Upper lobe of right lung (tissue), 1 donor: ENCODE measurements at places on chromosomes 5 and 9. TPM values are rescaled to one million over a fixed set of nuclear protein-coding genes. Genes with fewer than 3 reads are reported as not detected.

SLC6A19 gene
- not detected for total RNA-seq

C9orf50 gene
- total RNA-seq, result not detected

SLIT3 gene
- 70.0 TPM for total RNA-seq

FAM120AOS gene
- 46.0 TPM for total RNA-seq

IRX2 gene
- total RNA-seq, result 56.4 TPM

ZNF618 gene
- total RNA-seq, result 9.8 TPM

GRCh38 chr5:52443187-52443586 is 344.5 kb upstream of the ITGA1 start:
- DNase-seq, result no peak

GRCh38 chr9:71685394-71685793 is 82.9 kb downstream of the CEMIP2 start:
- DNase-seq, result no peak

DNA sequence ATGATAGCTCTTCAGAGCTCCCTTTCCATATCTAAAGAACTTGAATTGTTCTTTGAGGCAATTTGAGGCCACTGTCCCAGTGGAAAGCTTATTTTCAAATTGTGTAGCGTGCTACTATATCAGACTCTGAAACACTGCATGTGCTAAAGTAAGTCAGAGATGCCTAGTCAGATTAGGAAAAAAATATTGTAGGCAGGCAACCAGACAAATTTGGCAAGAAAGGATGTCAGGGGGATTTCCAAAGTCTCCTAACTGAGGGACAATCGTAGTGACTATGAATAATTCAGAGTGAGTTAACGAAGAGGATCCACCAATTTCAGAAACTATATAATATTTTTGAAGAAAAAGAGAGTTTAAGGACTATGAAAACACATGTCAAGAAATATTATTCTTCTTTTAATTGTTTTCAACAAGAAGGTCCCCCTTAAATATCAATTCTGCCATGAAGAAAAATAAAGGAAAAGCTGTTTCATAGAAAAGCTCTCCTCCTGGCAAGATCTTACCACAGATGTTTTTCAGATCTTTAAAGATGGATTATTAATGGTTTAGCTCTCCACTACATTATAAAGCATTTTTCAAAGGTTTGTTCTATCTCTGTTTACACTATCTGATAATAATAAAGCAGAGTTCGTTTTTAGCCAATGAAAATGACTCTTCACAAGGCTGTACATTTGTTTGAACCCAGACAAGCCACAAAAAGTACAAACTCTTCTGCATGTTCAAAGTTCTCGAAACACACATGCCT is 273.5 kb upstream of the PTGER4 start:
- DNase-seq, result no peak

- DNase-seq, result no peak
Observed at GRCh38 chr9:4382722-4383317, 83.0 kb upstream of the GLIS3 start.

DNA sequence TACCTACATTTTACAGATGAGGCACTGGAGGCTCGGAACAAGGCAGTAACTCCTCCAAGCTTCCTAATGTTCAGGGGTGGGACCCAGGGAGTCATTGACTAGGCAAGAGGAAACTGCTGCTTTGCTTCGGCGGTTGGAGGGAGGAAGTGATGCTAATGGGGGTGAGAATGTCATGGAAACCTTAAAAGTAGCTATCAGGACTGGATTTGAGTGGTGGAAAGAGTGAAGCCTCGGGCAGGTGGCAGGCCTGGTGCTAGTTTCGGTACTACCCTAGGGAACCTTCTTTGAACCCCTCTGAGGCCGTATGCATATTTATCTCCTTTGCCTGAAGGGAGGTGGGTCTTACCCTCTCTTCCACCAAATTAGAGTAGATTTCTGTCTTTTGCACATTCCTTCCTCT is 1.6 kb downstream of the BSPRY start:
- DNase-seq, result no peak

- no peak for DNase-seq
Observed at GRCh38 chr5:143890487-143890886, 78.5 kb downstream of the HMHB1 start.

GRCh38 chr9:93468763-93469456 is 15.5 kb upstream of the FAM120AOS start:
- DNase-seq, result no peak

- DNase-seq, result no peak
Observed at GRCh38 chr9:101601904-101602765, 7.4 kb upstream of the PPP3R2 start.

- DNase-seq, result no peak
Observed at GRCh38 chr9:19451240-19452087, 42.7 kb downstream of the ACER2 start.

GRCh38 chr9:85940275-85940831 is 593 bp upstream of the NAA35 start:
- DNase-seq, result no peak

- DNase-seq, result no peak
Observed at GRCh38 chr9:126906091-126906490, 8.5 kb upstream of the RALGPS1 start.

DNA sequence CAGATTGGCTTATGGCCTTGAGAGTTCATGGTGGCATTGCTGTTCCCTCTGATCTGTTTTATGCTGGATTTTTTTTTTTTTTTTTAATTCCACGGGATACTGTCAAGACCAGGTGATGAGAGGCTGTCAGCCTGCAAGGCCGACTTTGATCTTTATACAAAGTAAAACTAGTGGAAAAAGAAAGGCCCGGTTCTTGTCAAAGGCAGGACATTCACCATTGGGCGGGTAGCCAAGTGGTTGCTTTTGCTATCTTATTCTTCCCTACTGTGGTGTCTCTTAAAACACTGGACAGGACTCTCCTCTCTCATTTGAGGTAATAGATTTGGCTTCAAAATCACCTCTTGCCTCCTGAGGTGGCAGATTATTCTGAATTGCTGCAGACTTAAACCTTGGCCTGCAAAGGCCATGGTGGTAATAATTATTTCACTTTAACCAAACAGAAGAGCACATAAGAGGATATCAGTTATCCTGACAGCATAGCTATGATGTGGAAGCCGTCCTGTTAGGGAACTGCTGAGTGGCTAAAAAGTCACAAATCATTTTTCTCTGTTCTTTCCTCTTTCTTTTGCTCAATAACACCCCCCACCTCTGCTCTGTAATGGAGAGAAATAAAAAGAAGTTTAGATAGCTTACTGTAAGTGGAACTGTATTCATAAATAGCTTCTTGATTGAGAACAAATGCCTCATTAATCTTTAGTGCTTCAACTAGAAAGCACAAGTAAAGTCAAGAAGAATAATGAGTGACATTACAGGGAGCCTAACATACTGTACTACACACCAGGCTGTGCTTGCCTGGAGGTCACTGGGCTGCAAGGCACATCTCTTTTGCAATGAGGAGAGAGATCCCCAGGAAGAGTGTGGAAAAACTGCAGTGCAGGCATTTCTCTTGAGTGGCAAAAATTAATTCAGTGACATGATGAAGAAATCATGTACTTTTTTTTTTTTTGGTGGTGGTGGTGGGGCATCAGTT is 275.6 kb downstream of the KDM4C start:
- DNase-seq, result no peak

- DNase-seq, result no peak
Observed at GRCh38 chr5:14879937-14880589, 8.5 kb upstream of the ANKH start.

DNA sequence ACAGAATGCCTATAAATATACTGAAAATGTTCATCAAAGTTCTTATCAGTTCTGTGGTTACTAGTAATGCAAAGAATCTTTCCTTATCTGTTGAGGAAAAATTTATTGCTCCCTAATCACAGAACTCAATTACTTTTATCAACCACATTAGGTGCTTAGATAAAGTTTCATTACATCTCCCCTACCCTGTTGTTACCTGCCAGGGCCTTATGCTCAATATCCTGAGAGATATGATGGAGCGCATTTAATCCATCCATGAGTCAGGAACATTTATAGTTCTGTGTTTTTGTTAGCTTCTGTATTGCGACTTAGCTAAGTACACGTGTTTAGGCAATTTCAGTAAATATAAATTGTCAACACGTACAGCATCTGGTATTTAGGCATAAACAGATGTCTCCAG is 164.3 kb upstream of the ST8SIA4 start:
- no peak for DNase-seq
